ENCODE measurements at places on chromosomes 1 and 21.

GRCh38 chr1:76928522-76928921 lies 61.2 kb downstream of the ST6GALNAC5 start:
- DNase-seq: no peak

DNA sequence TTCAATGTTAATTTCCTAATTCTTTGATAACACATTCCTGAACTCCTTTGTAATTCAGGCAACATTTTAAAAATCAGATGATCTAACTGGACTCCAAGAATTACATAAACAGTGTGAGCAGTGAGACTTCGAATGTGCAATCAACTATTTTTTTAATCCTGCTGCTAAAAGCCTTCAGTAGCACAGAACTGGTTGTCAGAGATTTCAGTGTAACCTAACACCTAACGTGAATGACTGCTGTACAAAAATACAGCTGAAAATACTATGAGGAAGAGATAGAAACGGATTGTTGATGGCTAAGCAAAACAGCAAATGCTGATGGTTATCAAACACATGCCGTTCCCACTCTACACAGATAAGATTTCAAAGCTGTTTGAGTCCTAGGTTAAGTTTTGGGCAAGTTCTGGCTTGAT lies 46.1 kb downstream of the APP start:
- no peak for DNase-seq

DNA sequence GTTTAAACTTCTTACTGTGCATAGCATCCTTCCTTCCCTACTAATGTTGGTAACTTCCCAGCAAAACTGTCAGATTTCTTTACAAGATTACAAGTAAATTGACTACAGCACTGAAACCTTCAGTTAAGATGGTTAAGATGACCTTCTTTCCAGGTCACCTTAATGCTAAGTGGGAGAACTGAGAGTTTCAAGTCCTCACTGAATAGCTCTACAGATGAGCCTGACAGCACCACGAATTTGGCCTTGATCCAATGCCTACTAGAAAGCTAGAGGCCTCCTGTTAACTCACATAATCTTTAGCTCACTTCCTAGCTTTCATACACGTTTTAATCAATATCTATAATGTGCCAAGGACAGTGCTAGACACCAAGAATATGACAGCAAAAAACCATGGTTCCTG lies 276.0 kb upstream of the PLD5 start:
- DNase-seq: no peak

GRCh38 chr1:228988664-228989063 lies 253.4 kb downstream of the RHOU start:
- no peak for DNase-seq

DNA sequence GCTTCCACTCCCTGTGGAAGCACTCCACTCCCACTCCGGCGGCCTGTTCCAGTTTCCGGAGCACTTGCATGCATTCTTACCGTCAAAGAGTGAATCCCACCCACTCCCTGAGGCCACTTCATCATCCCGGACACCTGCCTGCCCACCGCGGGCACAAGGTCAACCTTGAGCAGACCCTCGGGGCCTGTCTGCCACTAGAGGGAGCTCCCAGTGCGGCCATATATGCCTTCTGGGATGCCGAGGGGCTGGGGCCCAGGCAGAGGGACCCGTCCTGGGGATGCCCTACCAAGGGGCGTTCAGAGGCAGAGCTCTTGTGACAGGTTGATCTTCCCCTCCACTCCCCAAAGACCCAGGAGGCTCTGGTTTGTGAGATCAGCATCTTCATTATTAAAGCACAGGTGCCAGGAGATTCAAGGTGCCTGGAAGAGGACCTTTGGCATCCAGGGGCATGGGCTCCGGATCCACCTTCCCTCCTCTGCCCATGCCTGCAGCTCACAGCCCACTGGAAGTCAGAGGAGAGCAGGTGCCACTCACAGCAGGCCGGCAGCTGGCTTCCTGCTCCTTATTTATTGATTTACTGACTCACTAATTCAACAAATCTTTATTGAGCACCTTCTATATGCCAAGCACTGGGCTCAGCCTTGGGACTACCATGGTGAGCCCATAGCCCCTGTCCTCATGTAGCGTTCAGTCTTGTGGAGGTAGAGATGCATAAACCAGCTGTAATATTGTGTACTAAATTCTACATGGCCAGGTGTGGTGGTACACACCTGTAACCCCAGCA lies 47.3 kb downstream of the UBIAD1 start:
- DNase-seq: no peak

GRCh38 chr1:218069180-218069579 lies 215.9 kb upstream of the RRP15 start:
- no peak for DNase-seq

DNA sequence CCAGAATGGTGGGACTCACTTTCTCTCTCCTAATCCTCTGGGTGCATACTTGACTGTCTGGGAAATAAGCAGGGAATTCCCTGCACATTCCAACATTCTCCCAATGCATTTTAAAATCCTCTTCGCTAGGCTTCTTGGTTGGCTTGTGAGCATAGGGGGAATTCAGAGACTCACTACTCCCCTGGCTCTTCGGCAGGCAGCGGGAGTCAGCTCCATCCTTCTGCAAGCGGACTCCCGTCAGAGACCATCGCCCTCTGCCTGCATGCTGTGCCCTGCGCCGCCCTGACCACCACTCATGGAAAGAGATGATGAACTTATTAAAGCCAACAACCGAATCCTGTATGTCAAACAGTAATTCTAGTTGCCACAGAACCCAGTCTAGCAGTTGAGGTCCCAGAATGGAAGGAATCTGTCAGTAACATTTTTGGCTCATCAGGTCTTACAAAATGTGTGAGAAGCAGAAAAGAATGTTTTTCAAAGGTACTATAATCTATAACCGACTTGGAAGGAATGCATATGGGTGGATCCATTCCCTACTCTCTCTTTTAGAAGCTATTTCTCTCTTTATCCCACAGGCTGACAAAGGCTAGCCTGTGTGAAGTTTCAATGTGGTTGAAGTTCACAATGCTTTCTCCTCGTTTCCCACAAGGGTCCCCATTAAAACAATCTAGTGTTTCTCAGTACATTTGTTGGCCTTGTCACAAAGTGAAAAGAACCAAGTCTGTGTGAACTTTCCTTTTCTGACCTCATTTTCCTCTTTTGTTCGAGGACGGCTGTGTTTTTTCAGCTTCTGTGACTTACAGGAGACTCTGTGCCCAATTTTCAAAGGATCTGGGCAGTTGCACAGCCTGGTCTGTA lies 119.1 kb upstream of the ADAR start:
- DNase-seq: no peak

DNA sequence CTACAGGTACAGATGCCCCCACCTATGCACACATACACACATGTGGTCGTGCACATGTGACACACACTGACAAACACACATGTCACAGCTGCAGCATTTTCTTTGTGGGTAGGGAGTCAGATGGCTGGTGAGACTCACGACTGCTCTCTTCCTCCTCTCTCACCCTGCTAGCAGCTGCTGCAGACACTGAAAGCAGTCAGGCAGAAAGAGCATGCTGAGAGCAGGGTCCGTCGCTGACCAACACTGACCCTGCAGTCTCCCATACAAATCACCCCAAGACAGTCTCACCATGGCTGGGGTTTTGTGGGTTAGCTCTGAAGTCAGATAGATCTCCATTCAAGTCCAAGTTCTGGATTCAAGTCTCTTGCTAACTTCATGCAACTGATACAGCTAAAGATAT lies 188.3 kb downstream of the ASTN1 start:
- DNase-seq: no peak

DNA sequence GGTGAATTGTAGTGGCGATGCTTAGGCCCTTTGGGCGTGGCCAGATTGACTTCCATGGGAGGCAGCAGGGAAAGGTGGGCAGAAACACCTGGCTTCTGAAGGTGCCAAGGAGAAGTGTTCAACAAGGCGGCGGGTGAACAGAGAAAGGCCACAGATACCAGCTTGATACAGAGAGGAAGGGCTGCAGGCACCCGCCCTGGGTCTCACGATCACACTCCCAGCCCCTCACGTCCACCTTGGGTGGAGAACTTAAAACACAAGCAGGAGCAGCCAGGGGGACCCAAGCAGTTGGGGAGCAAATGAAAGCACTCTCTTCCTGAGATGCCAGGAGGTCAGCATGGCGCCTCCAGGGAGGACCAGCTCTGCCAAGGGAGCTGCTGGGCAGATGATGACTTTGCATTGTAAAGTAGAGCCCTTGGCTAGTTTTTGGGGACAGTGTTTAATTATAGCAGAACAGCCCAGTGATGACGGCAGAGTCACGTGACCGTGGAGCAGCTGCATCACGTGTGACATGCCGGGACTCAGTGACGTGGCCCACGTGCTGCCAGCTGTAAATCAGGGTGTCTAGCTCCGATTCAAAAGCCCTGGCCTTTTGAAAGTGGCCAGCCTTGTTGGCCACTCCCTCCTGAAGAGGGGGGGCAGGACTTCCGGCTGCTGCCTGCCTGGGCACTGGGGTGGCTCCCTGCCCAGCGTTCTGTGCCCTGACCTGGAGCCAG lies 19.0 kb downstream of the SLC37A1 start:
- DNase-seq: peak; percentile 50

GRCh38 chr1:39927538-39927937 lies 25.8 kb upstream of the MYCL start:
- no peak for DNase-seq

- DNase-seq: no peak
These were observed 419.9 kb downstream of the ZP4 start for GRCh38 chr1:237470712-237471338.

- DNase-seq: no peak
These were observed 6.6 kb downstream of the GNG4 start for GRCh38 chr1:235642943-235643371.

DNA sequence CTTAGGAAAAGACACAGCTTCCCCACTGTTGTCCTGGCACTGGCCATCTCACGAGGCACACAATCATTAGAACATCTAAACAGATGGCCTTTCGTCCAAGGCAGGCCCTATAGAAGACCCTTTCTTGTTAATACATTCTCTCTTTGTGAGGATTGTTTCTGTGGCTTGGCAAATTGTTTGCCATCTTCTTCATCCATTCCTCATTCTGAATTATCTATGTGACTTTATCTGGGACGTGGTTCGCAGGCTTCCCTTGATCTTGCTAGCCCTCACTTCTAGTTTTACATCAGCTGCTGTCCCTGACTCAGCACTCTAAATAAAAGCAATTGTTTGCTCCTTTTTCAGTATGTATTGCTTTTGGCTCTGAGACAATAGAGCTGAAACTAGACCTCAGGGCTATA lies 101.1 kb upstream of the ZC3H11B start:
- DNase-seq: no peak

DNA sequence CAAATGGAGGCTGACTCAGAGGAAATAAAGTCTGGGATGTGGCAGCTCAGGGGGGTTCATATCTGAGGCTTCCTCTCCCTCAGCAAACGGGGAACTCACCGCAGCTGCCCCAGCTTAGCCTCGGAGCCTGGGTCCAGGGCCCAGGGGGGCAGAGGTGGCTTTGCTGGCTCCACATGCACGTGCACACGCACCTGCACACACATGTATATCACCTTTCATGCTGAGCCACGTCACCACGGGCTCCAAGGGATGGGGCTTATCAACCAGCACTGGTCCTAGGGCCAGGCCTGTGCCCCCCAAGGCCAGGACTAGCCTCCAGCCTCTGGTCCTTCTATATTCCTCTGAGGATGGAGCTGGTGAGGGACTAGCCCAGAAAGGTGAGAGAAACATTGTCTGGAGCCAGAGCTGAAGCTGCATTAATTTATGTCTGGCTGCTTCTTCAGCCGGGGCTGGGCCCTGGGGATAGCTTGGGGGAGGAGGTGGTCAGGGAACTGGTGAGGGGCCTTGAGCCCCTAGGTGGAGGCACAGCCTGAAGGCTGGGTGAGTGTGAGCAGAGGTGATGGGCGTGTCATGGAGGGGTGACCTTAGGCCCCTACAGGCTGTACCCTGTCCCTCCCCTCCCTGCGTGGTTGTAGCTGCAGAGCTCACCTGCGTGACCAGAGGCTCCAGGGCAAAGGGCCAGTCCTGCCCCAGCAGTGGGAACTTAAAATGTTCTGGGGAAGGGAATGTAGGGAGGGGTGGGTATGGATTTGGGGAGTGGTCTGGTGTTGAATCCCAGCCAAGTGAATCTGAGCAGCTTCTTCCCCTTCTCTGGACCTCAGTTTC lies 520.8 kb downstream of the PTPRU start:
- no peak for DNase-seq

- no peak for DNase-seq
These were observed 391.2 kb downstream of the DPYD start for GRCh38 chr1:97529600-97529999.

DNA sequence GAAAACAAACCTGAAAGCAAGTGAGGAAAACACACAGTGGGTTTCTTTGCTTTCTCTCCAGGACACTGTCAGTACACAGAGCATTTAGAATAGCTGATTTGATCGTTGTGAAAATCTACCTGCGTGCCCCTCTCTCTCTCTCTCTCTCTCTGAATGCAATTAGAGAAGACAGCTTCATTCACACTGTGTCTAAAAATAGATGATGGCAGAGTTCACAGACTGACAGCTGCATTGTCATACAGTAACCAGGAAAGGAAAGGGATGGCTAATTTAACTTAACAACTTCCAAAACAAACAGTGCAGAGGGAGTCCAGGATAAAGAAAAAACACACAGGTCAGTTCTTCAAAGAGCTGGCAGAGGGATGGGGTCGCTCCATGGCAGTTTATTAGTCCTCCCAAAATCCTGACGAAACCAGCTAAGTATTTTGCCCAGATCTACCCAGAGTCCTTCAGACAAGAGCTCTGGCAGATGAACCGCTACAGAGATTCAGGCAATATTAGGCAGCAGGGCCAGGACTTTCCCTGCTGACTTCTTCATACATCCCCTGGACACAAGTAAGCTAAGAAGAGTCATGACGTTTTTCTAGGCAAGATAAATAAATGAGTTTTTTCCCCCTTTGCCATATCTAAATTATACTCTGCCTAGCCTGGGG lies 58.9 kb downstream of the WLS start:
- DNase-seq: no peak

GRCh38 chr1:199463521-199464127 lies 563.9 kb upstream of the NR5A2 start:
- no peak for DNase-seq

- no peak for DNase-seq
These were observed 91.3 kb downstream of the UCHL5 start for GRCh38 chr1:192967901-192968300.

DNA sequence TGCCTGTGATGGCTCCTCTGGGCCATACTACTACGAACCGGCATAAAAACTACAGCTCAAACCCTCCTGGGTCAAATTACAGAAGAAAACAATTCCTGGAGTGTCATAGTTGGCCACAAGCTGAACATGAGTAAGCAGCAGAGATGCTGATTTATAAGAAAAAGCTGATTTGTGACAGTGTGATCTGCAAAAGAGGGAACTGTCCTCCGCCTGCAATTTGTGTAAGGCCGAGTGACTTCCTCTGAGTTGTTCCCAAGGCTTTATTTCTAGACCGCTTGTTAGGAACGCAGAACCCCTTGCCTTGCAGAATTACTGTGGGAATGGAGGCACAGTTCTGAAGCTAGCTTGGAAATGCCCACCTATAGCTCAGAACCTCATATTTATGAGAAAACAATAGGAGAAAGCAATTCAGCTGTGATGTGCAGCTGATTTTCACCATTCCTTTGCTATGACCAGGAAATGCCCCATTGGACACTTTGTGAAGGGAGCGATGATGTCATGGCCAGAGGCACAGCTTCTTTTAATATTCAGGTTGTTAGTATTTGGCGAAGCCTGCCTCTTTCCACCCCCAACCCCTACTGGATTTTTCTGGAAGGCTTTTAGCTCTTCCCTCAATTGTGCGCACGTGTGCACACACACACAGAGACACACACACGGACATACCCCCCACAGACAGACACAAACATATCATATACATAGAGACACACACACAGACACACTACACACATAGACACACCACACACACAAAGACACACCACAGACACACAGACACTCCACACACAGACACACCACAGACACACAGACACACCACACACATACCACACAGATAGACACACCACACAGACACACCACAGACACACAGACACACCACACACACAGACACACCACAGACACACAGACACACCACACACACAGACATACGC lies 47.6 kb downstream of the IER5 start:
- no peak for DNase-seq
